GM06990 (cell line): ENCODE measurements at places on chromosomes 13 and 19.

- no peak for DNase-seq
Observed at GRCh38 chr13:47215736-47216135, 318.9 kb upstream of the HTR2A start.

GRCh38 chr13:31747966-31748365 lies 8.6 kb downstream of the RXFP2 start:
- no peak for DNase-seq

DNA sequence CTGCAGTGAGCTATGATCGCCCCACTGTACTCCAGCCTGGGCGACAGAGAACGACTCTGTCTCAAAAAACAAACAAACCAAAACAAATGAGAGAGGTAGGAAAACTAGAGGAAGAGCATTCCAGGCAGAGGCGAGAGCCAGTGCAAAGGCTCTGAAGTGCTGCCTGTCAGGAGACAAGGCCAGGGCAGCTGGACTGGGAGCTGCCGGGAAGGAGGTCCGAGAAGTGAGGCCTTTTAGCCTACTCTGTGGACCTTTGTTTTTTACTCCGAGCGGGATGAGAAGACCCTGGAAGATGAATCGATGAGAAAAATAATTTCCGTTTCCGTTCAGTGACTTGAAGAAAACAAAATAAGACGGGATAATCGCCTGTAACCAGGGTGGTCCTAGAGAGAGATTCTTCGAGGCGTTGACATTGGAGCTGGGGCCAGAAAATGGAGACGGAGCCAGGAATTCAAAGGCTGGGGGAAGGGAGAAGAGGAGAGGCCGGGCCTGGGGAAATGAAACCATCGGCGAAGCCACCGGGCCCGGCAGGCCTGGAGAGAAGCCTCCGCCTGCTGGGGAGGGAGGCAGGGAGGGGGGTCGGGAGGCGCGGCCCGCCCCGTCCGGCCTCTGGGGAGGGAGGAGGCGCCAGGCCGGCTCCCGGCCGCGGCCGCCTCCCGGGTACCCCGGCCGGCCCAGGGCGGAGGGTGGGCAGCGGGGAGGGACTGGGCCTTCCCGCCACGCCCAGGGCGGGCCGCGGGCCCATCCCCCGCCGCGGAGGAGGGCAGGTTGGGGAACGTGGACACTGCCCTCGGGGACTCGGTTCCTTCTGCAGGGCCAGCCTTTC lies 7.8 kb upstream of the SERTAD1 start:
- peak; percentile 84 for DNase-seq

- DNase-seq: no peak
Observed at GRCh38 chr13:103908911-103909310, 842.7 kb upstream of the SLC10A2 start.

- DNase-seq: no peak
Observed at GRCh38 chr13:76751278-76751677, 134.9 kb downstream of the KCTD12 start.

DNA sequence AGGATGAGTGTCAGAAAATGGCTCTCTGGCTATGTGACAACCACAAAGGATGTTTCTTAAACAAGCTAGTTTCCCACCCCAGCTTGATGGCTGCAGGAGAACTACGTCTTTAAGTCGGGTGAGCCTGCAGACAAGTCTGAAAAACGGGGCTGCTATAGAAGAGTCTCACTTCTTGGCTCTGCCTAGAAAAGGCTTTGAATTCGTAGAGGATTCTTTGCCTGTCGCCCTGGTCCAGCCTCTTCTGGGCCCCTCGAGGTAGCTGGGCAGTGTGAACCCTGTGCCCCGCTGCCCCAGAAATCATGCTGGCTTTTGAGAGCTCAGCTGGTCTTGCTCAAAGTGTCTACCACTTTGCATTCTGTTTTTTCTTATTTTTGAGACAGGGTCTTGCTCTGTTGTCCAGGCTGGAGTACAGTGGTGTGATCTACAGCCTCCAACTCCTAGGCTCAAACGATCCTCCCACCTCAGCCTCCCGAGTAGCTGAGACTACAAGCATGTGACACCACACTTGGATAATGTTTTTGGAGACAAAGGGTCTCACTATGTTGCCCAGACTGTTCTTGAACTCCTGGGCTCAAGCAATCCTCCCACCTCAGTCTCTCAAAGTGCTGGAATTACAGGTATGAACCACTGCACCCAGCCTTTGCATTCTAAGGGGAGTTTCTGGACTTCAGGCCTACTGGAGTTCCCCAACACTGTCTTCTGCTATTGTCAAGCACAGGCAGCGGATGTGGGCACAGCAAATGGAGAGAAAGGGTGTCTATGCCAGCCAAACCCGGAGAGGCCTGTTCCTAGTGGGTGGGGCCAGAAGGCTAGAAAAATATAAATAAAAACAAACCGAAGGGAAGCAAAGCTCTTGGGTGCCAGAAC lies 6.5 kb downstream of the CEBPA start:
- no peak for DNase-seq

DNA sequence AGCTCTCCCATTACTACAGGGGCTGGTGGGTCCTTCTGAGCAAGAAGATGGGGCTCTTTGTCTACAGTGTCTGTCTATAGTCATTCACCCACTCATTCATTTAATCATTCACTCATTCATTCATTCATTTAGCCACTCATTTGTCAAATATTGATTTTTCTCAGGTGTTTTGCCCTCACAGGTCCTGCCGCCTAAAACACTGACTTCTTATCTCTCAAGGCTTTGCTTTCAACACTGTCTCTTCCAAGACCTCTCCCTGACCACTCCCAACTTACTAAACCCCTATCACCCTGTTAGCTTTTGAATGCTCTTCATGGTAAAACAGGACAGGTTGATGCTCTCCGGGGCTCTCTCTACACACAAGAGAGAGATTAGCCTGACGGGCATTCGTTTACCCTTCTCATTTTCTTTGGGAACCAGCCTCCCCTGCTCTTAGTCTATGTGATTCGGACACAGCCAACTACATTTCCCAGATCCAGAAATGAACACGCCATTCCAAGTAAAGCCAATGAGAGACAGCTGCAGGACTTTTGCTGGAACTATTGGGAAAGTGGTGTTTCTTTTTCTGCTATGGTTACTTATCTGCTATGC lies 22.7 kb downstream of the FAM187B start:
- no peak for DNase-seq

- no peak for DNase-seq
Observed at GRCh38 chr19:15372470-15372869, 7.1 kb downstream of the AKAP8 start.

GRCh38 chr19:58091251-58091995 lies 6.6 kb downstream of the ZSCAN18 start:
- no peak for DNase-seq

DNA sequence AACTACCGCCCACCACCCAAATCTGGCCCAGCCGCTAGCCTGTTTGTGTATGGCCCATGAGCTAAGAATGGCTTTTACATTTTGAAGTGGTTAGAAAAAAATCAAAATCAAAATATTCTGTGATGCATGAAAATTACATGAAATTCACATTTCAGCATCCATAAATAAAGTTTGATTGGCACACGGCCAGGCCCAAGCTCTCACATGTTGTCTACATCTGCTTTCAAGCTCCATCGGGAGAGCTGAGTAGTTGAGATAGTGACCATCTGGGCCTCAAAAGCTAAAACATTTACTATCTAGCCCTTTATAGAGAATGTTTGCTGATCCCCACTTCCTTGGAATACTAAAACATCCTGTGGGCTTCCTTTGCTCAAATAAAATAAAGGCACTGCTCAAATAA lies 14.5 kb downstream of the RFX2 start:
- DNase-seq: no peak

GRCh38 chr13:26658448-26659385 lies 101.2 kb downstream of the WASF3 start:
- DNase-seq: no peak

GRCh38 chr13:19772306-19772705 lies 10.4 kb downstream of the PSPC1 start:
- no peak for DNase-seq

- DNase-seq: no peak
Observed at GRCh38 chr13:112837371-112838037, 131.5 kb upstream of the MCF2L start.

DNA sequence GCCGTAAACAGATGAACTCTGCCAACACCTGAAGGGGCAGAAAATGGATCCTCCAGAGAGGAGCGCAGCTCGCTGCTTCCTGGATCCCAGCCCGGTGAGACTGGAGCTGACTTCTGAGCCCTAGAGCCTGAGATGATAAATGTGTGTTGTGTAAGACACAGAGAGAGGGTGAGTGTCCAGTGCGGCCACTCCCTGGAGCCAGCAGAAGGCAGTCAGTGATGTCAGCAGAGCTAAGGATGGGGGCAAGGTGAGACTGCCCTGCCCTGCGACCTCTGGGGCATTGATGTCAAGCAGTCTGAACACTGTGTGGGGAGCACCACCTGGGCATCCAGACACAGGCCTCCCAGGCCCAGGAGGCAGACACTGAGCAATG lies 9.7 kb upstream of the SLC35E1 start:
- no peak for DNase-seq

DNA sequence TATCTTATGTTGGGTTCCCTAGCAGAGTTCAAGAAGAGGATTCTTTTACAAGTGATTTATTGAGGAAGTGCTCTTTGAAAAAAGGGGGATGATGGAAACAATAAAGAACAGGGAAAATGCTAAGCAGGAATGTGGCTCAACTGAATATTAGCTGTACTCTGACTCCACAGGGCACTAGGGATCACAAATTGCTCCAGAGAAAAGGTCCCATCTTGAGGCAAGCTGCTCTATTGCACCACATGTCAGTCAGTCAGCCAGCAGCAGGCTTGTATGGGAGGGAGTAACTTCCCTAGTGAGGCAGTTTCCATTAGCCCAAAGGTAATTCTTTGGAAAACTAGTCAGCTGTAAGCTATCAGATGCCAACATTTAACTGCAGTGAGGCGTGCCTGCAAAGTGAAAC lies 73.3 kb upstream of the FNDC3A start:
- DNase-seq: no peak
